ENCODE measurements at places on chromosomes 11 and 22.
A peak's percentile ranks its signal among the peaks of the same experiment; 100 is the strongest.

DNA sequence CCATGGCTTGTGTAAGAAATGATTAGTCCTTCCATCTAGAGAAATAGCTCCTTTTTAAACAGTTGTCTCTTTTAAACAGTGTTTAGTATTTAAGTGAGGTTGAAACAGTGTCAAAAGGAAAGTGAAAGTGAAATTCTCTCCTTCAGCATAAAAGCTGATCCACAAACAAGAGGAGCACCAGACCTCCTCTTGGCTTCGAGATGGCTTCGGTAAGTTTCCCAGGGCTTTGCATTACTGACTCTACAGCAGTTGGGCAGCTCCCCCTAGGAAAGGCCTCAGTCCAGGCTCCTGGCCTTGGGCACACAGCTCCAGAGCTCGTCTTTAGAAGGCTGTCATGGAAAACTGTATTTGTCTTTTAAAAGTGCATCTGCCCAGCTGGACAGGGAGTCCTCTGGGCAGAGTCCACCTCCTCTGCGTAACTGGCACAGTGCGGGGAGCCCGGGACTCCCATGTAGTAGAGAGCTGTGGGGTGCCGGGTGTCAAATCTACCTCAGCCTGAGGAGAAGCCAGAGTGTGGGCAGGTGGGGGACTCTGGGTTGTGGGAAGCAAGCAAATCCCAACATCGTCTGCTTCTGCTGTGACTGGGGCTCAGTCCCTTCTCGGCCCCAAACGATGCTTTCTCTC, at the start of gene PLAAT4:
Gene PLAAT4, plus strand, starts transcription at position 140 of the 624 bp plus-strand sequence. Its CDS starts 61 bp downstream, at position 201.
- peak; percentile 78 for DNase-seq

DNA sequence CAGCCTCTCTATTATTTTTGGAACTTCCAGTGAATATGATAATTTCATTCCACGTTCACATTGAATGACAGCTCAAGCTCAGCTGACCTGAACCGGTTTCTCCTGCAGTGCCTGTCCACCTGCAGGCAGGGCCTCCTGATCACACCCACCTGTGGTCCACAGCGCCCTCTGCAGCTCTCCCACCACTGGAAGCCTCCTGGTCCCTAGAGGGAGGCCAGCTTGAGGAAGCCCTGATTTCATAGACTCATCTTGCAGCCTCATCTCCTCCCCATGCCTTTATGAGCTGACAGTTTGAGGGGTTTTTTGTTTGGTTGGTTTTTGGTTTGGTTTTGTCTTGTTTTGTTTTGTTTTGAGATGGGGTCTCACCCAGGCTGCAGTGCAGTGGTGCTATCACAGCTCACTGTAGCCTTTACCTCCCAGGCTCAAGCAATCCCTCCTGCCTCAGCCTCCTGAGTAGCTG, 29.9 kb upstream of the MALAT1 start:
- DNase-seq: peak; percentile 25

DNA sequence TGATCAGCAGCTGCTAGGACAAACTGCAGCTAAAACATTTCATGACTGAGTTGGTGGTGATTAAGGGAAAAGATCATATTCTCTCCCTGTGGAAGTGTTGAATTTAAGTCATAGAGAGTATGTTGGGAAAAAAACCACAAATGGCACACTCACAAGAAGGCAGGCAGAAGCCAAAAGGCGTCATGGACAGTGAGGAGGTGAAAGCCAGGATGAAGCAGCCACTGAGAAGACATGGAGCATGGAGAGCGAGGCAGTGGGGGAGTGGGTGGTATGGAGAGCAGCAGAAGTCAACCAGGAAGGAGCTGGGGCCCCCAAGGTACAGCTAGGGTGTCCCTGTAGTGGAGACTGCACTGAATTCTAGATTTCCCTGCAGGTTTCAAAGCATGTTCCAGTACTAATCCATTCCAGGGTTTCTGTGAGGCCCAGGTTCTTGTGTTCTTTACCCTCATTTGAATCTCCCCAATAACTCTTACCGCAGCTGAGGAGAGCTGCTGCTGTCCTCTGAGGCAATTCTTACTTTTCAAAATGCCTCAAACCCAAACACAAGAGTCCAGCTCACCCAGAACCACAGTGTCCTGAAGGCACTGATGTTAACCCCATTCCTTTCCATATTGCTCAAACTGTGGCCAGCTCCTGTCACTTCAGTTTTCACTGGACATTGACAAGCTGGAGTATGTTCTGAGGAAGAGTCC, 191.8 kb upstream of the E2F8 start:
- peak; percentile 4 for DNase-seq

DNA sequence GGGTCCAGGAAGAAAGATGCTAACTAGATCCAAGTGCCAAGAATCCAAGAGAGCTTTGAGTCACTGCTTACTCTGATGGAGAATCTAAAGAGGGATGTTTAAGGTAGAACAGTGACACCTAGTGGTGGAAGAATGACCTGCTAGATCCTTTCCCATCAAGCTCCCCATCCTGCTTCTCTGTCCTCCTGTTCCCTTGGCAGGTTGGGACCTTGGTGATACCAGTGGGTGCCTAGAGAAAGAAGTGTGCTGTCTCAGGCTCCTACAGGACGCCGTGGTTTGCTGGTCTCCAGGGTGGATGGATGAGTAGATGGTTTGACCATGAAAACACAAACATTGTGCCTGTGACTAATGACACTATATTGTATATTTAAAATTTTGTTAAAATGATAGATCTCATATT, 383.7 kb downstream of the TMEM135 start:
- peak; percentile 87 for DNase-seq

DNA sequence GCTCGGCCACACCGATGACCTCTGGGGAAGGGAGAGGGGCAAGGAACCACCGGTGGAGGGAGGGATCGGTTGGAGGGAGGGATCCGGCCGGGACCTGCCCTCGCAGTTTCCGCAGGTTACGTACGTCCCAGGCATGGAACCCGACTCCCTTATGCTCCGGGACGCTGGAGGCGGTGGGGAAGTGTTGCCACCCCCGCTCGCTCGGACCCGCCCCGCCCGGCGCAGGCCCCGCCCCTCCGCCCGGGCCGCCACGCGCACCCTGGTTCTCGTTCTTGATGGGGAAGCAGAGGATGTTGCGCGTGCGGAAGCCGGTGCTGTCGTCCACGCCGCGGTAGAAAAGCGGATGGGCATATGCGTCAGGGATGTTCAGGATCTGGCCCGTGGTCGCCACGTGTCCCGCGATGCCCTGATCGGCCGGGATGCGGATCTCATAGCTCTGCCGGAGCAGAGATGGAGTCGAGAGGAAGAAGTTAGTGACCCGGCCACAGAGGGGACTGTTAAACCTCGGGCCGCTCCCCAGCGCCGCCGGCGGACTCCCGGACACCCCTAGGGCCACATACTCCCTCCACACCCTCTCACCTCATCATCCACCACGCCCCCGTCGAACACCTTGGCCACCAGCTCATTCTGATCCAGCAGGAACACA, 89.8 kb downstream of the PDE2A start:
- DNase-seq: peak; percentile 16

GRCh38 chr22:34973926-34974325, 92.0 kb upstream of the ISX start:
- peak; percentile 1 for DNase-seq

- DNase-seq: no peak
Observed at GRCh38 chr11:62502030-62502730, 44.4 kb downstream of the AHNAK start.

- DNase-seq: no peak
Observed at GRCh38 chr11:131370901-131371790, 731 bp downstream of the NTM start.
